ENCODE measurements at places on chromosomes 3 and 15.
A peak's percentile ranks its signal among the peaks of the same experiment; 100 is the strongest.

DNA sequence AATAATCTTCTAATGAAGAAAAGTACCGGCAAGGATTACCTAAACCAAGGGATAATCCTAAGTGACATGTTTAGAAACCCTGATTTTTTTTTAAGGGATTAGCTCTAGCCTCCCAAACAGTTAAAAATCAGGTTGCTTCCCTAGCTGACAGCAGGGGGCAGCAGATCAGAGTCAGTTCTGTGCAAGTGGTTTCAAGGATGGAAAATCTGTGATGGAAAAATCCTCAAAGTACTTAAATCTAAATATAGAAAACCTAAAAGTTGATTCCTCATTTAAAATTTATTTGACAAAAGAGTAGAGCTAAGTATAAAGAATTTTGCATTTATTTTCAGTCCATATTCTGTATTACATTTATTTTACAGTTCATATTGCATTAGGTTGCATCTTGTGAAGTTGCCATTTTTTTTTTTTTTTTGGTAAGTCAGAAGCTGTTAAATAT, 107.6 kb downstream of the PEX5L start:
- peak; percentile 30 for DNase-seq

- DNase-seq, result no peak
These were observed 130.2 kb upstream of the ATP2B2 start for GRCh38 chr3:10635446-10636076.

DNA sequence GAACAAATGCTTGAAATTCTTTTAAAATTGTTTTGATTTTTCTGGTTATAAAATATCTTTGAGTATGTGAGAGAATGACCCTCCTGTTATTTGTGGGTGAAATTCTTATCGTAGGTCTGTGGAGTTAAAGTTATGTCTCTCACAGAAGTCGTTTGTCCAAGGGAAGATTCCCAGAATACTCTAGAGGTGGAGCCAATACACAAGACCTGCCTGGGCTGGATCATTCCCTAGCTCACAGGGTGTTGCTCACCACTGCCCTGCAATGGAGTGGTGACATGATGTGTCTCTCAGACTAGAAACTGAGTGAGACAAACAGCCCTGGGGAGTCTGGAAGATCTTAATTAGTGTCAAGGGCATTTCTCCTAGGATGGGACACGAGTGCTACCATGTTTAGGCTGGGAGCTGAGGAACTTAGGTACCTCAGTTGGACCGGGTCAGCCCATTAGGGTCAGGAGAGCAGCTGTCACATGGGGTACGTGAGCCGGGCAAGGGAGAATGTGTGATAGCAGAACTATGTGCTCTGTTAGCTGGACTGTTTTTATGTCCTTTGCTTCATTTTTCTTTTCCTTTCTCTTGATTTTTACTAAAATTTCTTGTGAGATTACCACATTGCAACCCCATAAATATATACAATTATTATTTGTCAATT, 53.6 kb upstream of the MYO5C start:
- no peak for DNase-seq

- DNase-seq, result no peak
These were observed 52.5 kb downstream of the FOXP1 start for GRCh38 chr3:71530903-71531530.

DNA sequence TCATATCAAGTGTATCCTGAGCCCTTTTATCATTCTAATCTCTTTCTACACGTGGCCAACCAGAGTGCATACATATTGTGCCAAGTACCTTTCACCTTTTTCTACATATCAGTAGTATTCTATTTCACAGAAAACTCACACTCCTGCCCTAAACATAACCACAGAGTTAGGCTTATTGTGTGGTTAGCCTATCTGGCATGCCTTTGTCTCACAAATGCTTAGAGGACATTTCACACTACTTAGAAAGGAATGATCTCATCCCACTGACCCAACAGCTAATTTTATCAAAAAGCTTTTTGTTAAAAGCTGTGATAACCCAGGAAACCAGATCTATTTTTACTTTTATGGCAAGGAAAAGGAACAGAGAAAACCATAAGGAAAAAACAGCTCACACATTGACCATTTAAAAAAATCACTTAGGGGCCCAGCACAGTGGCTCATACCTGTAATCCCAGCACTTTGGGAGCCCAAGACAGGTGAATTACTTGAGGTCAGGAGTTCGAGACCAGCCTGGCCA, 17.8 kb upstream of the MAP4 start:
- DNase-seq, result no peak

DNA sequence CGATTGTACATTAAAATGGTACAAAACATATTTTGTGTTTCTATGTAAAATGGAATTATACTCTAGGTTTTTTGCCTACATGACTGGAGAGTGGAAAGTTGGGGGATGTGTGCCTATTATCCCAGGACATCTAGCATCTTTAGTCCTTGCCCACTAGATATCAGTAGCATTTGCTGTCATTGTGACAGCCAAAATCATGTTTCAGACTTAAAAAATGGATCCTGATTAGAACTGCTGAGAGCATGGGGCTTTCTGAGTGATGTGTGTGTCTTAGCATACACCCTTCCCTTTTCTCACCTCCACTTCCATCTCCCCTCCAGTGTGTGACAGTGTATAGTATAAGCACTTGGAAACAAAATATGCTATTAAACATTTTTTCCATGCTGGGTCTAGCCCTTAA, 13.3 kb downstream of the ARMC8 start:
- no peak for DNase-seq

DNA sequence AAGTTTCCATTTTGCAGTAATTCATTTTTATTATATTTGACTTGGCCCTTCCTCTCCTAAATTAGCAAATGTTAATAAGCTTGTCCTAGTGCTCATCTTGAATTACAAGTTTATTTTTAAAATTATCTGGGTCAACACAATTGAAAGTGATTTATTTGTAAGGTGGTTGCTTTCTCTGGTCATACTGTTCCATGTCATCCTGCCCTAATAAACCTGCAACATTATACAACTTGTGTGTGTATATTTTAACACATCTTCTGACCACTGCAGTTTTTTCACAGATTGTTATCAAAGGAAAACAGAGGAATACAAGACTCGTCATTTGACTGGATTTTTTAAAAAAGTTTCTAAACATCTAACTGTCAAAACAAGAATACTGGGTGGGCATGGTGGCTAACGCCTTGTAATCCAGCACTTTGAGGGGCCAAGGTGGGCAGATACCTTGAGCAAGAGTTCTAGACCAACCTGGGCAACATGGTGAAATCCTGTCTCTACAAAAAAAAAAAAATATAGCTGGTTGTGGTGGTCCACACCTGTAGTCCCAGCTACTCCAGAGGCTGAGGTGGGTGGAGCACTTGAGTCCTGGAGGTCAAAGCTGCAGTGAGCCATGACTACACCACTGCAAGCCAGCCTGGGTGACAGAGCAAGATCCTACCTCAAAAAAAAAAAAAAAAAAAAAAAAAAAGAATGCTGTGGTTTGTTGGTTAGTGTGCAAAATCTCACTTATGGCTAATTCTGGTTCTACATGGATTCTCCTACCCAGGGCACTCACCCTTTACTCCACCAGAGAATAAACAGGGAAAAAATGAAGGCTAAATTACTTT, 5.0 kb upstream of the LRRFIP2 start:
- DNase-seq, result no peak

- DNase-seq, result no peak
These were observed 15.4 kb upstream of the CX3CR1 start for GRCh38 chr3:39295184-39295775.

DNA sequence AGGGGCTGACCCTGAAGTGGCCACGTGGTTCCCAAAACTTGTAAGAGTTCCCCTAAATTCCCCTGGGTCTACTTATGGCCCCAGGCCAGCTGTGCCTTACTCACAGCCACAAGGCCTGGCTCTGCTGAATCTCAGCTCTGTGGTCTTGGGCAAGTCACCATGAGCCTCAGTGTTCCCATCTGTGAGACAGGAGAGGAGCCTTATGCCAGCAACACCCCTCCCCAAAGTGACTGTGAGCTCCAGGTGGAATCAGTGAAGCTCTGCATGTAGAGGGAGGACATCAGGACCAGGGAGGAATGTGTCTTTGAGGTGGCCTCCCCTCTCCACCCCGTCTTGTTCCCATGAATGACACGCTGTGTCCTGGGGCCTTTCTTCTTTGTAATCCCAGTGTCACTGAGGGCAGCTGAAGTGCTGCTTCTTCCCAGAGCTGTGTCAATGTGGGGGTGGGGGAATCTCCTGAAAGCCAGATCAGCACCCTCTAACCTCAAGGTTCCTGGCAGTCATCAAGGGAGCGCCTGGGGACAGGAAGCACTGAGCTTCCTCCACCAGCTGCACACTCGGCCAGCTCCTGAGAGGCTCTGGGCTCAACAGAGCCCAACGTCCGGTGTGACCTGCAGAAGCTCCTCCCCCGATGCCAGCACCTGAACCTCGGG, 258.9 kb downstream of the UACA start:
- no peak for DNase-seq

GRCh38 chr3:53114412-53115074, 15.7 kb downstream of the RFT1 start:
- peak; percentile 24 for DNase-seq

DNA sequence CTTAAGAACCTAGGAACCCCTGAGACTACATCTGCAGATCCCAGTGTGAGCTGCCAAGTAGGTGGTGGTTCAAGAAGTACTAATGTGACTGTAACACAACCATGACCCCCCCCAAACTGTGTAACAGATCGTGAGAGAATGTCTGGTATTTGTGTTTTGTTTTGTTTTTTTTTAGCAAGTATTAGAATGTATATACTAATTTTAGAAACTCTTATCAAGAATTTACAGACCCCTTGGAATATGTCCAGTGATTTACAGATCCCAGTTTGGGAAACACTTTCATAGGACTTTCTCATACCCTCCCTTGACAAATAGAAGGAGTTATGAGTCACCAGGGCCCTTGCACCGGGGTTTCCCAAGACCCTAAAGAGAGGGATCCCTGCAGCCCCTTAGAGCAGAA, 79.8 kb downstream of the SEMA5B start:
- DNase-seq, result no peak

DNA sequence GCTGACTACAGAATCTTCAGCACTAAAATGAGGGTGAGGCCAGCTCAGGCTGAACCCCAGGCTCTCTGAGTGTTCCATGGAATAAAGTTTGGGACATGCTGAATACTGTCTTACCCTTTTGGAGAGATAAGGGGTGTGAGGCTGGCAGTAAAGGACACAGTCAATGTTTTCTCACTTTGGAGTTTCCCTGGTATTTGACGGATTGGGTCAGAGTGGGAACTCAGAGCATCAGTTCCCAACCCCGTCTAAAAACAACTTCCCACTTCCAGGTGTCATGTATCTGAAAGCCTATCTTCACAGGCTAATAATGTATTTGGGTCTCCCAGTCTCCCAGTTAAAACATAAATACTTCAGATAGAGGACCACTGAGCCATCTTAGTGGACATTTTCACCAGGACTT, 180.7 kb downstream of the TLE3 start:
- DNase-seq, result no peak

DNA sequence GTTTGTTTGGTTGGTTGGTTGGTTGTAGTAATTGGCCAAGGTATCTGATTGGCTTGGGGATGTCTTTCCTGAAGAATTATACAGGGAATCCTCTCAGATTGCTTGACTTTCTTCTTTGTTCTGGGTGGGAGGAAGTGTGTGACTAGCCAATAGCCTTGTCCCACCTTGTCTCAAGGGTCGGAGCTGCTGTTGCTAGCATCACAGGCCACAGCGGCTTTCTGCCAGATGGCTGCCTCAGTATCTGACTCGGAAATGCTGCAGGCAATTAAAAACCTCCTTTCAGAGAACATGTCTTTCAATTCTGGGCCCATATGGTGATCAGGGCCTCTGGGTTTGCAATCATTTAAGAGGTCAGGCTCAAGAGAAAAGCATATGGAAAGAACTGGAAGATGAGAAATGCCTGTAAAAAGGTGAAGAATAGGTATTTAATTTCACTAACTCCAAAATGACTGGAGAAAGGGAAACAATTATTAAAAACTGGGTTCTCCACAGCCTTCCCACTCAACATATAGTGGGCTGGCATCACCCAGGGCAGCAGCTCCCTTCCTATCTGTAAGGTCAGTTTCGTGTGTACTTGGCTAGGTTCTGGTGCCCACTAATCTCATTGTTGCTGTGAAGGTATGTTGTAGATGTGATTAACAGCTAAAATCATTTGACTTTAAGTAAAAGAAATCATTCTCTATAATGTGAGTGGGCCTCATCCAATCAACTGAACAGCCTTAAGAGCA, 32.4 kb downstream of the TGFBR2 start:
- DNase-seq, result no peak

GRCh38 chr3:112097378-112097777, 11.2 kb downstream of the C3orf52 start:
- peak; percentile 34 for DNase-seq

DNA sequence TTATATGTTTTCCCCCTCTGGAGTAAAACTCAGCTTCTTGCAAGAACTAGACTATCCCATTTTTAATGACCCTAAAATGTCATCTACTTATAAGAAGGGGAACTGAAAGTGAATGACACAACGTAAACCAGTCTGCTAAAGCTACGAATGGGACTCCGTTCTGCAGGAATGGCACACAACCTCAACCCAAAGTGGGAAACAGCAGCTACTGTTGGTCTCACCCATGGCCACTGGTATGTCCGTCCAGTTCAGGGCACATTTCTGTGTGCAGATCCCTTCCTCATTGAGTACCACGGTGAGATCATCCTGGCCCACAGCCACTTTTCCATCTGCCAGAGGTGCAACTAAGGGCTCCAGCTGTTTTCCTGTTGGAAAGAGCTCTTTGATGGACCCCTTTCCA, 23.8 kb downstream of the VPS39 start:
- DNase-seq, result no peak

DNA sequence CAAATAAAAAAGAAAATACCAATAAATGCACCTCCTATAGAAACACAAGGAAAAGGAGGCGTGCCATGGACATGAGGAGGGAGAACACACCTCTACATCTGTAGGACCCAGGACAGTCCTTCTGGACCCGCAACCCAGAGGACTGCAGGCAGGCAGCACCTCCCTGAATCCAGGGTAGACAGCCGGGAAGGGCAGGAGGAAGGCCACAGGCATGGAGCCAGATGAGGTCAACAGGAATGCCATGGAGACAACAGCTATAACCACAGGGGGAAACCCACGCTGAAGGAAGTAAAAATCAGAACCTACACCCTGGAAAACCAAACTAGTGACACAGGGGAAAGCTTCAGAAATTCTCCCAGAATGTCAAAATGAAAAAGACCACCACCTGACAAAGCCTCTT, 248.8 kb upstream of the NSMCE3 start:
- no peak for DNase-seq

DNA sequence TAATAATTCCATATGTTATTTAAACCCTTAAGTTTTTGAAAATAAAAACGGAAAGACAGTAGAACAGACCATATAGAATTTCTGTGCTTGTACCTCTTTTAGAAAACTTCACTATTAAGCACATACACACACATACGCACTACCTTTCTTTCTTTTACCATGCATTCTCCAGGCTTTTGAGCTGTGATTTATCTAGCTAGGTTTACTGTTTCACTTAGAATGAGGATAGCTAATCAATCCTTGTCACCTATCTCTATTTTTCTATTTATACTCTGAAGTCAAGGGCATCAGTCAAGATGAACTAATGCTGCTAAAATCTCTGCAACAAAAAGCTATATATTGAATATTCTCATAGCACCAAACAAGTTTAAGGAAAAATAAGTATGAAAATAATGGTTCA, 43.2 kb downstream of the GOLIM4 start:
- no peak for DNase-seq

- no peak for DNase-seq
These were observed 69.9 kb downstream of the OXNAD1 start for GRCh38 chr3:16334909-16335308.
